Uterine smooth muscle cell (primary cell): ENCODE measurements at places on chromosomes 3 and 15. TPM values are rescaled to one million over a fixed set of nuclear protein-coding genes. Genes with fewer than 3 reads are reported as not detected.

The LRRIQ4 gene
- total RNA-seq = 0.11 TPM in 1 of 2 replicates, not detected in the other

The WHAMM gene
- total RNA-seq = 4.4 and 4.6 TPM in 2 replicates

The PLA2G4E gene
- total RNA-seq = not detected in 2 replicates

The LMLN gene
- 10.0 and 11.5 TPM in 2 replicates for total RNA-seq

The STRA6 gene
- 3.9 and 4.5 TPM in 2 replicates for total RNA-seq

The GXYLT2 gene
- 6.1 and 16.1 TPM in 2 replicates for total RNA-seq

The C2CD4B gene
- total RNA-seq = 0.25 TPM in 1 of 2 replicates, not detected in the other
